ENCODE measurements at places on chromosomes 3 and 15.

DNA sequence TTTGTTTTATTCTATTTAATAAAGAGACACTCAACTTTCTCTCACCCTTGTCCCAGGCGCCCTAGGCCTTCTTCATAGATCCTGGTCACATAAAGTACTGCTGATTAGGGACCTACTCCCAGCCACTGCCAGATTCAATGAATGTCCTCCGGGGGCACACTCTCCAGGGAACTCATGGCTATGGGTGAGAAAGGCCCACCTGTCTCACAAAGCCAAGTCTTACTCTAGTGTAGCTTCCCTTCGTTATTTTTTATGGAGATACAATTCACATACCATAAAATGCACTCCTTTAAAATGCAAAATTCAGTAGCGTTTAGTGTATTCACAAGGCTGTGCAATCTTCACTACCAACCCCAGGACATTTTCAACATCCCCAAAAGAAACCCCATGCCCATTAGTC is 87.8 kb downstream of the ADCY5 start:
- no peak for DNase-seq

DNA sequence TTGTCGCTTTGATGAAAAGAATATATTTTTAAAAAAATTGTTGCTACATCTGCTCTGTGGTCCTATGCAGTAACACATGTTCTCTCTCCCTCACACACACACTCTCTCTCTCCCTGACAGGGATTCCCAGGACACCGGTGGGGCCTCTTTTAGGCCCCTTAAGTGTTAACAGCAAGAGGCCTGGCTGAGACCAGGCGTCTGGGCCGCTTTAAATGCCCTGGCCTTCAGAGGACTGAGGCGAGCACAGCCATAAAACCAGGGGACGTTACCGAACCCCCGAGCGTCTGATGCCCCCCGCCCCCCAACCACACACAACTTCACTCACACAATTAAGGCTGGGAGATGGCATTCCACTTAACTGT is 1.7 kb downstream of the BNC1 start:
- DNase-seq: no peak

- no peak for DNase-seq
Observed at GRCh38 chr3:23999012-23999641, 54.0 kb downstream of the NR1D2 start.

- DNase-seq: no peak
Observed at GRCh38 chr3:68249265-68249664, 594.9 kb upstream of the SUCLG2 start.

DNA sequence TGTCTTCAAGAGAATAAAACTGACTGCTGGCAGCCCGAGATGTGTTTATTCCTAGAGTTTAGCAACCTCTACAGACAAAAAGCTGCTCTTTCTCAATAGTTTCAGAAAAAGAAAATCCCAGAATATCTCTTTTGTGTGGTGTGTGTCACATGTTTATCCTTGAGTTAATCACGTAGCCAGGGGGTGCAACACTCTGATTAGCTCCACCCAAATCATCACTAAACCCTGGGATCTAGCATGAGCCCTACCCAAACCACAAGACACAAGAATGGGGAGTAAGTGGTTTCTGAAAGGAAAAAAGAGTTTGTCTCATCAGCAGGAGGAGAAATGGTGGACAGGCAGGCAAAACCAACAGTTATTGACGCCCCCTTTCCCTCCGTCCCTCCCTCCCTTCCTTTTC is 78.5 kb upstream of the AGBL1 start:
- no peak for DNase-seq

- DNase-seq: no peak
Observed at GRCh38 chr3:147937891-147938290, 528.7 kb downstream of the ZIC1 start.

- DNase-seq: no peak
Observed at GRCh38 chr3:195213639-195214315, 57.2 kb downstream of the XXYLT1 start.

DNA sequence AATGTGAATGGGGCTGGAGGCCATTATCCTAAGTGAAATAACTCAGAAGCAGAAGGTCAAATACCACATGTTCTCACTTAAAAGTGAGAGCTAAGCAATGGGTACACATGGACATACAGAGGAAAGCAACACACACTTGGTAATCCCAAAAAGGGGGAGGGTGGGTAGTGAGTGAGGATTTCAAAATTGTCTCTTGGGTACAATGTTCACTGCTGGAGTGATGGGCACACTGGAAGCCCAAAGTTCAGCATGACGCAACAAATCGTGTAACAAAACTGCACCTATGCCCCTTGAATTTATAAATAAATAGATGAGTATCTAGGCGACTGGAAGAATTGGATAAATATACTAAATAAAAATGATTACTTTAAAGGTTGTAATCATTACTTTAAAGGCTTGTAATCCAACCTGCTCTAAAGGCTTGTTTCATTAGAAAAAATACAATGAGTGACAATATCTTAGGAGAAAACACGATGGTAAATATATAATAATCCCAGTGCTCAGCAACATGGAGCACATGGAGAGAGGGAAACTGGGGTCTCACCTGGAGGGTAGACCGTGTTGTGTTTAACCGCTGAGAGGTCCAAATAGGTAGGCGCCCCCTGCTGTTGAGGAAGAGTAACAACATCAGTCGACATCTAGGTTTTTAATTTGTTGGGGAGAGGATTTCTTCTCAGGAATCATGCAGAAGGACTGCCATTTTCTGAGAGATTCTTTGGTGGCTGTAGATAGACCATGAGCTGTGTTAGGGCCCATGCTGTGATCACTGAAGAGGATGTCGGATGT is 78.5 kb upstream of the ROBO1 start:
- no peak for DNase-seq

DNA sequence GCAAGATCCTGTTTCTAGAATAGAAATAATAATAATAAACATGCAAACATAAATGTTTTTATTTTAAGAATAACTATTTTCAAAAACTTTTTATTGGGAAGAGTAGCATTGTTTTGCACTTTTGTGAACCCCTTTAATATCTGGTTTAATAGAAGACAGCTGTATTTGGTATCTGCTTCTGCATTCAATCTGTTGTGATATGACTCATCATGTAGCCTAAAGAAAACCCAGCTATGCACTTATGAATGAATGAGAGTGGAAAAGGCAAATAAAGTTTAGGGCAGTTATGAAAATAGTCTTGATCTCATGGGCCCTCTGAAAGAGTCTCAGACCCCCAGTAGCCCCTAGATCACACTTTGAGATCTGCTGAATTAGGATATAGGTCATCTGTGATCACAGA is 100.4 kb upstream of the PPP2R3A start:
- no peak for DNase-seq

DNA sequence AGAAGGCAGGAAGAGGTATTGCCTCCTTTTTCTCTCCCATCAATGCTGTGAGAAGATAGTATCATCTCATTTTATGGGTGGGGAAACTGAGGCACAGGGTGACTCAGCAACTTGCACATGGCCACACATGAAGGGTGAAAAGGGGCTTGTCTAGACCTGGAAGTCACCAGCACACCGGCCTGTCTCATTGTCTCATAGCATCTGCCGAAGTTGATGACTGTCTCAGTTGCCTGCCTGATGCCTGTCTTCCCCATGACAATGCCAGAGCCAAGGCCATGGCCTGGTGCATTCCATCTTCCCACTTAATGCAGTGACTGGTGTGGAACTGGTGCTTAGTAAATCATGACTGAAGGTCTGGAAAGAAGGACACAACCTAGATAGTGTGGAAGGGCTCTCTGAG is 27.9 kb upstream of the PRR23E start:
- no peak for DNase-seq

GRCh38 chr3:127538569-127538968 is 52.0 kb downstream of the TPRA1 start:
- DNase-seq: no peak

- DNase-seq: no peak
Observed at GRCh38 chr3:68306571-68306970, 625.8 kb downstream of the TAFA4 start.

GRCh38 chr15:81536356-81536755 is 162.3 kb upstream of the TMC3 start:
- no peak for DNase-seq

GRCh38 chr3:112111785-112112402 is 21.2 kb downstream of the GCSAM start:
- DNase-seq: peak; percentile 33

- DNase-seq: no peak
Observed at GRCh38 chr15:38531509-38531908, 33.1 kb downstream of the RASGRP1 start.

DNA sequence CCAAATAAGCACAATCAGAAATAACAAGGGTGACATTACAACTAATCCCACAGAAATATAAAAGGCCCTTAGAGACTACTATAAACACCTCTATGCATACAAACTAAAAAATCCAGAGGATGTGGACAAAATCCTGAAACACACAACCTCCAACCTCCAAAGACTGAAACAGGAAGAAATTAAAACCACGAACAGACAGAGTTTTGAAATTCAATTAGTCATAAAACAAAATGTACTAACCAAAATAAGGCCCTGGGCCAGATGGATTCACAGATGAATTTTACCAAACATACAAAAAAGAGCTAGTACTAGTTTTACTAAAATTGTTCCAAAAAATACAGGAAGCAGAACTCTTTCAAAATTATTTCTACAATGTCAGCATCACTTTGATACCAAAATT is 1043.6 kb downstream of the DIPK2A start:
- no peak for DNase-seq

- DNase-seq: no peak
Observed at GRCh38 chr3:50124052-50124799, 30.9 kb upstream of the SEMA3F start.

DNA sequence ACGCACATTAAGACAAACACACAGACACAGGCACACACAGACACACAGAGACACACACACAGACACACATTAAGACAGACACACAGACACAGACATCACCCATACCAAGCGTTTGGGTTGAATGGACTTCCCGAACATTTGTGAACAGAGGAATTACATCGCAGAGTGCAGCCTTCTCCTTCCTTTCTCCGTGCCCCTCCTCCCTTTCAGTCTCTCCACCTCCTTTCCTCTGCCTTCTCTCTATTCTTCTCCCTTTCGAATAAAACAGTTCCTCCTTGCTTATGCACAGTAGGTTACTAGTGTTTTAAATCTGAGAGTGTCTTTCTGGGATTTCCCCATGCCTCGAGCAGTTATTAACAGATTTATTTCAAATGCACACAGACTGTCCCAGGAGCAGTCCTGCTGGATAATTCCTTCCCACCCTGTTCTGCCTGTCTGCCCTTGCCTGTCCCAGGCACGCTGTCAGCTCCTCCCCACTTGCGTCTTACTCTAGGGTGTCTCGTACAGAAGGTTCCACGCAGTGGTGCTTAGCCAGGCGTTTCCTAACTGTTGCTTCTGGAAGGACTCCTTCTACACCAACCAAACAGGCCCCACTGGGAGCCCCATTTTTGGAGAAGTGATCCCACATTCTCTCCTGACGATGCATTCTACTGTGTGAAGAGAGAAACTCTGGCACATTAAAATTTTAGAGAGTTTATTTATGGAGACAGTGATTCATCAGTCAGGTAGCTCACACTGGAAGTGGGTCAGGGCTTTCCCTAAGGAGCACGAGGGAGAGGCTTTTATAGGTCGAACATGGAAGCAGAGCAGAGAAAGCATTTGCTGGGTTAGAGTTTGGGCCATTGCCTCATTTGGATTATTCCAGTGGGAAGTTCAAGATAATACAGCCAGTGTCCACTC is 163.8 kb downstream of the SV2B start:
- no peak for DNase-seq

- DNase-seq: no peak
Observed at GRCh38 chr3:170044795-170045244, 7.0 kb downstream of the GPR160 start.

GRCh38 chr3:56207922-56208321 is 260.3 kb downstream of the ERC2 start:
- DNase-seq: no peak

GRCh38 chr3:52063026-52063723 is 6.8 kb upstream of the DUSP7 start:
- no peak for DNase-seq

GRCh38 chr3:169818316-169818715 is 5.6 kb upstream of the LRRC34 start:
- no peak for DNase-seq

DNA sequence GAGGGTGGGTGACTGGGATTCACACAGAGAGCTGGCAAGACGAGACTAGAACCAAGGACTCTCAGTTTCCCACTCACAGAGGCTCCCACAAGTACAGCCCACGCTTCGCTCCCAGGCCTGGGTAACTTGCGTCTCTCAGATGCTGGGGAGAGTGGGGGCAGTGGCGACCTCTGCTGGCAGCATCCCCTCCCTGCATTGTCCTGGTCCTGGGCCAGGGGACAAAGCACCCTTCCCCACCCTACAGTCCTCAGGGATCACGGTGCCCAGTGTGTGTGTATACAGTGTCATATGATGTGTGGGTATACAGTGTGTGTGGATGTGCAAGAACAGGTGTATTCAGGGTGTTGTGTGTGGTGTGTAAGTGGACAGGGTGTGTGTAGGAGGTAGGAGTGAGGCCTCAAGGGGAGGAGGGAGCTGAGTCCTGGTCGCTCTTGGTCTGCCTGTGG is 12.8 kb downstream of the VILL start:
- peak; percentile 45 for DNase-seq

- DNase-seq: no peak
Observed at GRCh38 chr15:76177491-76178040, 117.8 kb downstream of the TMEM266 start.

DNA sequence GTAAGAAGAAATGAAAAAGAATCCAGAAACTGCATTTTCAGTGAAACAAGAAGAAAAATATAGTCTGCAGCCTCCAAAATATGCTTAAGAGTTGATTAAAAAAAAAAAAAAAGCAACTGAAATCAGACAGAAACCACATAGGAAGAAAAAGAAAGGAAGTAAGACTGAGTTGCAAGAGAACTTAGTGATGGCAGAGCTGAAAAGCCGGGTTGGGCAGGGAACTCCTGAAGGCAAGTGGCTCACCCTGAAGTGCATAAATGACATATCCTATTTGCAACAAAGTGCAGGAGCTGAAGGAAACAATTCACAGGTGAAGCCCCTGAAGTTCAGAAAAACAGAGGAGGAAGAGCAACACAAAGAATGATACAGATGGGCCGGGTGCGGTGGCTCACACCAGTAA is 108.8 kb upstream of the SLC25A36 start:
- DNase-seq: no peak

GRCh38 chr3:18888370-18888769 is 259.9 kb upstream of the KCNH8 start:
- no peak for DNase-seq

- DNase-seq: no peak
Observed at GRCh38 chr3:194830401-194830800, 144.7 kb downstream of the FAM43A start.

DNA sequence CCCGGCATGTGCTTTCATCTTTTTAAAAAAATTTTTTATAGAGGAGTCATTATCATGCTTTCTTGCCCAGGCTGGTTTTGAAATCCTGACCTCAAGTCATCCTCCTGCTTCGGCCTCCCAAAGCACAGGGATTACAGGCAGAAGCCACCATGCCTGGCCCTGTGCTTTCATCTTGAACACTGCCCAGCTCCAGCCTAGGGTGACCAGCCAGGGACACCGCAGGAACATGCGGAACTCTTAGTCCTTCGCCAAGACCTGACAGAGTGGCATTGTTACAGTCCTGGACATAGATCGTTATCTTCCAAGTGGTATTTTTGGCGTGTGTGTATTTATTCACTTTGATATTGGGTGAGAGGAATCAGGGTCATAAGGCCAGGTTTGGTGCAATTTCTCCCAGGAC is 7.9 kb upstream of the FURIN start:
- DNase-seq: no peak

GRCh38 chr15:99954361-99955180 is 221.3 kb upstream of the LYSMD4 start:
- no peak for DNase-seq

- no peak for DNase-seq
Observed at GRCh38 chr15:88144921-88145653, 111.5 kb downstream of the NTRK3 start.

GRCh38 chr3:157405457-157405856 is 31.2 kb upstream of the PTX3 start:
- no peak for DNase-seq

All from activated T-helper 1 cell treated with Interleukin-2 at 50 U/mL for 16 hours (primary cell).